ENCODE measurements at places on chromosomes 7 and 10.

- no peak for DNase-seq
Measured at GRCh38 chr7:79620291-79620690, 166.8 kb upstream of the MAGI2 start.

GRCh38 chr10:59968705-59969104 is 62.3 kb upstream of the CCDC6 start:
- no peak for DNase-seq

DNA sequence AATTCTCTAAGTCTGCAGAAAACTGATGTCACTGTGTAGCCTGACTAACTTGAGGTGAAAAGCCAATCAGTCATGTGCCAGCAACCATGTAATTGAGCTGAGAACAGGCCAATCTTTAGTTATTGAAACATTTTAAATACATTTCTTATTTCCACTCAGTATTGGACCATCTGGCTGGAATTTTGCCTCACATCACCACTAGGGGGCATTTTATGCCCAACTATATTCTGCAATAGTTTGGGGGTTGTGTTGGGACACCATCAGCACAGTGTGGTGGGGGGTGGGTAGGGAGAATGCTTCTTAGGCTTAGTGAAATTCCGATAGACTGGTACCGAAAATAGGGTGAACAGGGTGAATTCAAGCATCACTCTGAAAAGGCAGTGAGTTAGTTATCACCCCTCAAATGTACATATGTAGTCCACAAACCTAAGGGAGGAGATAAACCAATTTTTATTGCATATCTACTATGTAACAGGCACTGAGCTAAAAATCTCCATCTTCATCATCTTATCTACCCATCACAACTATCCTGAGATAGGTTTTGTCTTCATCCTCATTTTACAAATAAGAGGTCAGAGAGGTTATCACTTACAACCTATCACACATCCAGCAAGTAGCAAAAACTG is 17.8 kb downstream of the NPSR1 start:
- DNase-seq = peak; percentile 4

- no peak for DNase-seq
Measured at GRCh38 chr10:95188593-95188992, 5.4 kb upstream of the ACSM6 start.

DNA sequence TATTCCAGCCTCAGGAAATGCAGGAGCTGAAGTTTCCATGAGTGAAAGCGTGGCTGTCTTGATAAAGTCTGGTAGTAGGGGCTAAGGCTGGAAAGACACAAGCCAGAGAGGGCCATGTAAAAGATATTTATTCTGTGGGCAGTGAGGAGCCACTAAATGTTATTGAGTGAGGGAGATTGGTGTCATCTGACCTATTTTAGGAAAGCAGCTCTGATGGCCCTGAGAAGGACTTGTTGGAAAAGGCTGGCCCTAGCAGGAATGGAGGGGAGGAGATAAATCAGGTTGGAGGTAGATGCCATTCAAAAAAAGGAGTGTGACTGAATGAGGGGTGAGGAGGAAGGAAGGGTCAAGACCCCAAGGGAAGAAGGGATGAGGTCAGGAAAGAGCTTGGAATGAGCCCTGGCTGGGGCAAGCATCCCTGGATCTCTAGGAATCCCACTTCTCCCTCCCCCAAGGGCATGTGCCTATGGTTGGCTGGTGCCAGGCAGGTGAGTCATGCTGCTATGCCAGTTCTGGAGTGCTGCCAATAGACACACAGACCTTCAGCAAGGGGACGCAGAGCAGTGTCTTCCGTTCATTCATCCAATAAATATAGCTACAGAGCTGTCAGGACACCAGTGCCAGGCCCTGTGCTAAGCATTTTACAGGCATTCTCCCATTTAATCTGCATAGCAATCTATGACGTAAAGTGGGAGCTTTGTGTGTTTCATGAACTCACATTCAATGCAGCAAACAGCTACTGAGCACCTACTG is 2.0 kb downstream of the ANKRD2 start:
- peak; percentile 65 for DNase-seq

DNA sequence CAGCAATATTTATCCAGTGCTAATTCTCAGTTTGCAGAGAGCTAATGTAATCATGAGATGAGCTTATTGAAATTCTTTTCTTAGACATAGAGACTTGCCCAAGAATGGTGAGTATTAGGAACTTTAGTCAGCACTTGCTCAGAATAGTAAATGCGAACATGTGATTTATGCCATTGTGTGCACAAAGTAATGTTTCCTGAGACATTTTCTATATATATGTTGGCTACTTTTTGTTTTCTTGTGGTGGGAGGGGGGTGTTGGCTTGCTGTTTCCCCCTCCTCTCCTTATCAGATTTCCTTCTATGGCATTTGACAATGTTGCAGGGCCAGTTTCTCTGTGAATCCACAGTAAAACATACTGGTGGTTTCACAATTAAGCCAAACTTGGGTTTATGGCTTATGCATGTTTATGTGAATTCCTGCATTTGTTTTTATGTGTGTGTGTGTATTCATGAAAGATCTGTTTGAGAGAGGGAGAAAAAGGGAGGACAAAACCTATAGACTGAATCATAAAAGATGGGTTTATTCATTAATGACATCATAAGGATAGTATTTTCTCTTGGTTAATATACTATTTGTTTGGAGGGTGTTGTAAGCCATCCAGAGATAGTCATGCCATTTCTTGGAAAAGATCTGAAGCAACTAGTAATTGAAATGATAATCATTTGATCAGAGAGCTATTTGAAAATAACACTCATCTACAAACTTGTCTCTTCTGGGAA is 36.3 kb downstream of the ARID5B start:
- DNase-seq = no peak

- no peak for DNase-seq
Measured at GRCh38 chr10:35848412-35848811, 206.3 kb upstream of the FZD8 start.

- no peak for DNase-seq
Measured at GRCh38 chr7:133919810-133920209, 207.3 kb upstream of the LRGUK start.
